Spinal cord (tissue), 10 donors: ENCODE measurements at places on chromosomes 1 and 21.

DNA sequence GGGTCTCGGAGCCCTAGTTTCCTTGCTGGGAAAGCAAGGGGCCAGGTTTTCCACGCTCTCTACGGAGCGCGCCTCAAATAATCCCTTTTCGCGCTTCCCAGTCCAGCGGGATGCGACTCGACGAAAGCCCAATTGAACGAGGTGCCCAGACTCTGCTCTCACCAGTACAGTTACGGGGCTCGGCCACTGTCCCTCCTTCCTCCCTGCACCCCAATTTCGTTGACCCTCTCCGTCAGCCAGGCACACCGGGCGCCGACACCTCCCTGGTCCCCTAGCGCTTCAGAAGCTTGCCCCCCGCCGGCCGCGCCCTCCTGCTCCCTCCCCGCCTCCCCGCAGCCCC lies 389 bp downstream of the SEMA6C start:
- no peak for DNase-seq

- DNase-seq: no peak
These were observed 113.7 kb upstream of the PLXNA2 start for GRCh38 chr1:208357644-208358507.

GRCh38 chr1:175167861-175168260 lies 24.7 kb downstream of the KIAA0040 start:
- DNase-seq: no peak

GRCh38 chr1:228373004-228373680 lies 33.5 kb downstream of the TRIM11 start:
- no peak for DNase-seq

- DNase-seq: no peak
These were observed 179.8 kb upstream of the DAB1 start for GRCh38 chr1:57603696-57604095.

DNA sequence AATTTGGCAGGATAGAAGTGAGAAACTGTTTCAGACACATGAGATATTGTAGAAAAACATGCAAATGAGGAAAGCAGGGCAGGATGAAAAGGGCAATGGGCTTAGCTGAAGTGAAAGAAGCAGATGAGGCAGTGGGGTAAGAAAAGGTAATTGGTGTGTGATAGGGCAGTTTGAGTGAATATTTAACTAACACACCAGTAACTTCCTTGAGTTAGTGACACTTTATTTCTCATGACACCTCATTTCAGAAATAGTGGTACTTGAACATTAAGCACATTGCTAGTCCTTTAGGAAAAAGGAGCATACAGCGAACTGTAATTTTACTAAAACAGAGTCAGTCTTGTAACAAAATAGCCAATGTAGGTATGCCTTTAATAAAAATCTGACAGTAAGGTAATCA lies 415.0 kb downstream of the DPYD start:
- no peak for DNase-seq

DNA sequence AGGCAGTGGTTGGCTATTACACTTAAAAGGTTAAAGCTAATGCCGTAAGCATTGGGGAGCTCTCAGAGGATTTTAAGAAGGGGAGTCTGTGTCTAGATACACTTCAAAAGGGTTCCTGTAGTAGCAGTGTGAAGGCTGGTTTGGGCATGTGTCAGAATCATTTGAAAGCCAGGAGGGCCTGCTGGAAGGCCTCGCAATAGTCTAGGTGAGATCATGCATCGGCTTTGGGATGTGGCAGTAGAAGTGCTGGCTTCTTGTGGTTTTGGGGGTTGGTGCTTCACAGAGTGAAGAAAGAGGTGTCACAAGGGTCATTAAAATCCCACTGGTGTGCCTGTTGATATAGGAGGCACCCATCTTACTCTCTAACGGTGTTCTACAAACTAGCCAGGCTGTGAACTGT lies 85.7 kb downstream of the ST6GALNAC3 start:
- no peak for DNase-seq

DNA sequence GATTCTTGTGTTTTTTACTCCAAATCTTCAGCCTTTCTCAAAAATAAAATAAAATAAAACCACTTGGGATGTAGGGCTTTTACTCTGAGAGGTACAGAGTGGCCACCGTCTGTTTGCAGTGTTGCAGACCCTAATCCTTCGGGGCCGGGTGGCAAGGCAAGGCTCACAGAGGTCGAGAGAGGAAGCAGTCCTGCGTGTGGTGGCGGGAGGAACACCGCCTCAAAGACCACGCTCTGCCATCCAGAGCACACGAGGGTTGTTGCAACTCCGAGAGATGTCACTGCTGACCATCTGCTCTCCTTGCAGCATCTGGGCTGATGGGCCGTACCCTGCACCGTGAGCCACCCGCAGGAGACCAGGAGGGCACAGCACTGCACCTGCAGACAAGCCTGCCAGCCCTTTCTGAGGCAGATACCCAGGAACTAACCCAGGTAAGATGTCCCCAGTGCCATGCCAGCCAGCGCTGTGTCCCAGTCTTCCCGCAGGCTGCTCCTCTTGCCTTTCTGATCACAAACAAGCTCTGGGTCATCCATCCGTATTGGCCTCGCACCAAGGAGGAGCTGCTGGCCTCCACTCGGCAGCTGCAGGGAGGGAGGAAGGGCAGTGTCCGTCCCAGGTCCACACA lies 31.5 kb downstream of the SNAP47 start:
- DNase-seq: no peak

DNA sequence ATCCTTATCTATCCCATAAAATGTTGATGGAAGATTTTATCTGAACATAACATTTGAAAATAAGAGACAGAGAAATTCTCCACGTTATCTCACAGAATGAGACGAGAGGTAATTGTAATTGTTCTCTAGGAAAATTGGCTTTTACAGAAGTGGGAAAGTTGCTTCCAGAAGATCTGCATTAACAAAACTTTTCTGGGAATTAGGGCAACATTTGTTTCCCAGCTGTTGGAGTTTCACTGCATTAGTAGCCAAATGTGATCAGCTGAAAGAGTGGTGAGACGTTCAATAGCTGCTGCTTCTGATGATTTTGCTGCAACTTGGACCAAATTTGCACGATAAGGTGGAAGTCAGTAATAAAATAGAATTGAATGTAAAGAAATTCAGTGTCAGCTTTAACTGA lies 7.6 kb downstream of the CHODL start:
- no peak for DNase-seq

- no peak for DNase-seq
These were observed 57.1 kb downstream of the ZC3H11B start for GRCh38 chr1:219555806-219556205.

GRCh38 chr1:205650241-205650640 lies 18.4 kb upstream of the ELK4 start:
- no peak for DNase-seq

DNA sequence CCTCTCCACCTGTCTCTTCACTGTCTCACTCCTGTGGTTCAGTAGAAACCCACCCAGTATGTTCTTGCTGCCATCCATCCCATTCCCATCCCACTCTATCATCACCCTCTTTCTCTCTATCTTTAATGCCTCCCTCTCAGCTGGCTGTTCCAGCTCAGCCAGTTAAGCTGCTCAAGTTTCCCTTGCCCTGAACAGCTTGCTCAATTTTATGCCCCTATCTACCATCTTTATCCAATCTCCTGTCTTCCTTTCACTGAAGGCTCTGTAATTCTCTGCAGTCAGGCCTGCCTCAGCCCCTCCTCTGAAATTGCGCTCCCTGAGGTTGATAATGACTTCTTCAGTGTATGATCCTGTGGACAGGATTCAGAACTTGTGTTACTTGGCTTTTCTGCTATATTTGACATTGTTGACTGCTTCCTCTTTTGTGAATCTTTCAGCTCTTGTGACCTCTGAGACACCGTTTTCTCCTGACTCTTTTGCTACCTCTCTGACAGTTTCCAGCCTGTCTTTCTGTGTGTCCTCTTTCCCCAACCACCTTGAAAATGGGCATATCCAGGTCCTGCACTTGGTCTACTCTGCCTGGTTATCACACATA lies 13.9 kb upstream of the BCAR3 start:
- DNase-seq: no peak

GRCh38 chr1:212587016-212587887 lies 21.3 kb upstream of the ATF3 start:
- no peak for DNase-seq

DNA sequence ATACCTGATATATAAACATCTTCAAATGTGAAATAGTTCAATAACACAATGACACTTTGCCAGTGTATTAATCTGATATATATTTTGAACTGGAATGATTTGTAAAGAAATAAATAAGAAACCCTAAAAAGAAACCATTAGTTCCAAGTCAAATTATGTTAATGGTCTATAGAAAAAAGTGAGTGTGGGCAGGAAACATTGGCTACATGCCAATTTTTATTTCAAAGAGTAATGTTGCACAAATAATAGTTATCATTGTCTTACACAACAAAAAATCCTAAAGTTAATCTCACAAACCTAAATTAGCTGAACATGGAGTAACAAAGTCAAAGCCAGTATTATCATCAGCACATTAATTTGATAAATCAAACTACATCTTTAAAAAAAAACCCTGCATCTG lies 37.9 kb upstream of the BATF3 start:
- no peak for DNase-seq

DNA sequence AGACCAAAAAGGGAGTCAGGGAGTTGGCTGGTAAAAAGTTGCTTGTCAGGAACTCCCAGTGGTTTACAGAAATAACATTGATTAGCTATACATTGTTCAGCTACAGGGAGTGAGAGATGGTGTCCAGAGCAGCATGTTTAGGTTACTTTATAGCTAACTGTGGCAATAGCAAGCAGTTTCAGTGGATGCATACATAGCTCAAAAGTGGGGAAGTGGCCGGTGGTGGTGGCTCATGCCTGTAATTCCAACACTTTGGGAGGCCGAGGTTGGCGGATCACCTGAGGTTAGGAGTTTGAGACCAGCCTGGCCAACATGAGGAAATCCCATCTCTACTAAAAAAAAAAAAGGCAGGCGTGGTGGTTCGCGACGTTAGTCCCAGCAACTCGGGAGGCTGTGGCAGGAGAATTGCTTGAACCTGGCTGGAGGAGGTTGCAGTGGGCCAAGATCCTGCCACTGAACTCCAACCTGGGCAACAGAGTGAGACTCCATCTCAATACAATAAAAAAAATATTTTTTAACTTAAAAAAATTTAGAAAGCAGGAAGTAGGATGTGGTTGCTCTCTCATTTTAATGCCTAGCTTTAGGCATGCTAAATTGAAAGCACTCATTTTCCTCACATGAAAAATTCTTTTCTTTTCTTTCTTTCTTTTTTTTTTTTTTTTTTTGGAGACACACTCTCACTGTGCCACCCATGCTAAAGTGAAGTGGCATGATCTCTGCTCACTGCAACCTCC lies 109.7 kb downstream of the PPIAL4G start:
- DNase-seq: no peak

- no peak for DNase-seq
These were observed 189.7 kb downstream of the SEC16B start for GRCh38 chr1:177780096-177780700.

GRCh38 chr1:190373705-190374336 lies 103.8 kb downstream of the BRINP3 start:
- no peak for DNase-seq

DNA sequence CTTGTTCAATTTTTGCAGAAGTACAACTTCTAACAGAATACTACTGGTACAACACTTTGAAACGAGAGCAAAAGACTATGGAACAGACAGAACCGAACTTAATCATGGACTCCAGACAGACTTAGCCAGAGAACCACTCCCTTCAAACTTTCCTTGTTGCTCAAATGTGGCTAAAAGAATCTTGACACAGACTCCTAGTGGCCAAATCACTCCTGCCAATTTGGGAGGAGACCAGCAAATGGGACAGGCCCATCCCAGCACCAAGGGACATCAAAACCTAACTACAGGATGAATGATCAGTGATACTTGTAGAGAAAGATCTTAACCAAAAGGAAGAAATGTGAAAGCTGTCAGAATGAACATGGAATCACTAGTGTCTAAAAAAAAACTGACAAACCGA lies 154.0 kb downstream of the MATN1 start:
- DNase-seq: no peak

DNA sequence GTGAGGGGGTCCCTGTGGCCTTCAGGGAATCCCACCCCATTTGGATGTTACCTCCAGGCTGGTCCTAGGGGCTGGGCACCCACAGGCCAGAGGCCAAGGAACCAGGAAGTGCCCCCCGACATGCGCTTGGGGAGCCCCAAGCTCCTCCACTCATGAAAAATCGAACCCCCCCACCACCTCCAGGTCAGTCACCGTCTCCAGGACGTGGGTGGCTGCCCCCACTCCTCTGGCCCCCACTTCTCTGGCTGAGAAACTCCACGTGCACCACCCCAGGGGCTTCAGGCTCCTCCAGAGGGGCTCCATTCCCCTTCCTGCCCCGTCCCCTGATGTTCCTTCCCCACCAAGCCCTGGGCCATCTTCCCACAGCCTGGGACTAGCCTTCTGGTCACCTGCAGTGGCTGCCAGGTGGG lies 30.5 kb upstream of the POFUT2 start:
- no peak for DNase-seq

DNA sequence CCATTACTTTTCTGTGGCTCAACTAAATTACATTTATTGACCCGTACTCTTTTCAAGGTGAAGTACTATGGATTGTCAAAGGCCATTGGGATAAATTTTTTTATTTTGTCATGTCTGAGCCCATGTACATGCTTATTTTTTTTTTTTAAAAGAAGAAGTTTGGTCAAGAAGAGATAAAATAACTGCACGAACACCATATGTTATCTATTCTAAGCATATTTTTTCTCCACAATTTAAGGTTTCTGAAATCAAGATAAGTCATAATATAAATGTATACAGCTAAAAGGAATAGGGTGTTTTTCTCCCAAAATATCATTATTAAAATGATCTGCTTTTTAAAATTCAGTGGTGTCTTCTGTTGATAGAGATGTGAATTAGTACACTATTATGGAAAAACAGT lies 35.0 kb upstream of the SH2D1B start:
- DNase-seq: no peak

- peak; percentile 41 for DNase-seq
These were observed 65.8 kb downstream of the CD34 start for GRCh38 chr1:207845109-207845508.

GRCh38 chr1:218996362-218996761 lies 177.3 kb upstream of the LYPLAL1 start:
- no peak for DNase-seq

- no peak for DNase-seq
These were observed 205.4 kb upstream of the FMN2 start for GRCh38 chr1:239886266-239886665.

DNA sequence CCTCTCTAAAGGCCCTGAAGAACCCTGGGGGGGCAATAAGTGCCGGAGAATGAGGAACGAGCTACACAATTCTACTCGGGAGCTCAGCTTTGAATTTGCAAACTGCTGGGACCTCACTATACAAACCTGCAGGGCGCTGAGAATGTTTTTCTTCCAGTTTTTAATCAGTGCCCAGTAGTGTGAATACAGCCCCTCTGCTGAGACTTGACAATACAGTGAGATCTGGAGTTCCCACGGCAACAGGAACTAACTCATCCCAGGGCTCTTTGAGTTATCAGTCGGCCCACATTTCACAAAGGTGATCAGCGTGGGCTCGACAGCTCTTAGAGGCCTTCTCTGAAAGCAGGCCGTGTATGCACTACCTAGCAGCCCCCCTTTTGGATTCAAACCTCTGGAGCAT lies 41.7 kb downstream of the TMEM53 start:
- DNase-seq: no peak
